ENCODE measurements at places on chromosomes 4 and X.

DNA sequence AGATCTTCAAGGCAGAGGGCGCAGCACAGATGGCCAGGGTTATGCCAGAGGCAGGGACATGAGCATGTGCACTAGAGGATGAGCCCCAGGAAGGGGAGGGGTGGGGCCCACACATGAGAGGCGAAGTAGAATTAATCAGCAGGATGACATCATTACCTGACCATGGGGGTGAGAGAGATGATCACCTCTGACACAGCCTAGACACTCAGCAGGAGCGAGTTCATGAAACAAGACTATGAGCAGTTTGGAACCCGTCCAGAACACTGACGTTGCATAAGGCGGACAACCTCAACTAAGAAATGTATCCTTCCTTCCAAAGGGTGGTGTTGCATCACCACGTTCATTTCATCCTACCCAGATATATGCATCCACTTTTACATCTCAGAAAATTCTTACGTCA lies 446.7 kb upstream of the TENM3 start:
- DNase-seq = no peak

DNA sequence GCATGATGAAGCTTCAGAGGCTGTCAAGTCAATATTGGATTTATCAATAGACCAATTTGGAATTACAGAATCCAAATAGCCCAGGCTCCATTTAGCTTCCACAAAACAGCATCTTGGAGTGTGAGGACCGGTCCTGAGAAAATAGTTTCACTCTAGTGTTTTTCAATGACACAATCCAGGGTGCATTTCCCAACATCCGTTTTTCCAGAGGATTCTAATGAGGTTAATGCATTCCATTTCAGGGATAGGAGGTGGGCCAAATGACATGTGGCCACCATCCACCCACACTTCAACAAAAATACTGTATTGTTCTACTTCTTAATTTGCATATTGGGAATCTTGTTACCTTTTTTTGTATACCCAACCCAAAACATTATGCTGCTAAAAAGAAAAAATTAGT lies 229.8 kb upstream of the LDB2 start:
- no peak for DNase-seq

DNA sequence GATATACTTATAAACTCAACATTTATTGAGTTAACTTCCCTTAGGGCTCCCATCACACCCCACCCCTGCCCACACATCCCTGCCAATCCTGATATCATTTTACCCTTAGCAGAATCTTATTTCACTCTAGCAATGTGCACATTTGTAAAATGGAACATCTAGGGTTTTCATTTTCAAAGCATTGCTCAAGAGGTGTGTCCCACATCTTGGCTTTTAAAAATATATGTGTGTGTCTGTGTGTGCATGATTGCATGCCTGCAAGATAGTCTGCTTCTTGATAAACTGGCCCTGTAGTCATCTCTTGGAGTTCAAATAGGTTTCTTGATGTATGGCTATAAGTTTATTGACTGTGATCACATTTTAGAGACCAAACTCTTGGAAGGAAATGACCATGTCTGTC lies 26.4 kb upstream of the EGF start:
- DNase-seq = no peak

DNA sequence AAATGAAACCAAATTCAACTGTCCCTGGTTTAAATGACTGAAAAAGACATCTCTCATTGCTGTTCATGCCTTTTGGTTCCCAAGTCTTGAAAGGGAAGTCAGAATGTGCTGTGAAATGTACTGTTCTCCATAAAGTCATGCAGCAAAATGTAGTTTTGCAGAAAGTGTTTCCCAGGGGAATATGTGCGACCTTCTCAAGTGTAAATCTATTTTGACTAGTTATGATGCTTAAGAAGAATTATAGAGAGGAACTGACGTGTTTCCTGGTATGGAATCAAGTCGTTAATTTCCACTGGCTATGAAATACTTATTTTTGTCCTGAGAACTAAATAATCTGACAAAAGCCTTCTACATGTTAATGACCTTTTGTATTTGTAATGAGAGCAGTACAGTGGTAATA lies 223.1 kb downstream of the CLCN4 start:
- no peak for DNase-seq

DNA sequence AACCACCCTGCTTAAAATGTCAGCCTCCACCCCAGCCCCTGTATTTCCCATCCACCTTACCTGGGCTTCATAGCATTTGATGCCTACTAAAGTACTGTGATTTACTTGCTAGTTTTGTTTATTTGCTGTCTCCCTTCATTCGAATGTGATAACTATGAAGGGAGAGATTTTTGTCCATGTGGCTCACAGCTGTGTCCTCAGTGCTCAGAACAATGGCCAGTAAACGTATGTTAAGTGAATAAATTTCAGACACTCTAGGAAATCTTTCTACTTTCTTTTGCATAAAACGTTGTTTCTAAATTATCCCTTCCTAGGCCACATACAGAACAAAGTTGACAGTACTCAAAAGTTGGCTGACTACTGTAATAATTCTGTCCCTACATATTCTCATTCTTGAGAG lies 114.7 kb upstream of the OTUD4 start:
- DNase-seq = no peak

DNA sequence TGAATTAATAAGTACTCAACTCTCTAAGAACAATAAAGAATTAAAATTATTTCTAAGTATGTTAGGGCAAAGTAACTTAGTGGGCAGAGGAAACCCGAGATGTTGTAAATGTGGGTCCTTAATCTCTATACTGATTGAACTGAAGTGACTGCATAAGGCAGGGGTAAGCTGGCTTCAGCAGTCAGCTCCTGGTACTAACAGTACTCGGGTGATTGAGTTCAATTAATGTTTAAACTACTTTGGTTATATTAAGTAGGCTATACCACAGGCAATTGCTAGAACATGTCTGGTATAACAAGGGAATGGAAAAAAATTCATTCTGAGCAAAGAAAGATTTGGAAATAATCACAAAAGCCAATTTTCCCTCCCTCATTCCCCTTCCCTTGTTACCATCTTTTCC lies 90.7 kb downstream of the LNX1 start:
- no peak for DNase-seq

DNA sequence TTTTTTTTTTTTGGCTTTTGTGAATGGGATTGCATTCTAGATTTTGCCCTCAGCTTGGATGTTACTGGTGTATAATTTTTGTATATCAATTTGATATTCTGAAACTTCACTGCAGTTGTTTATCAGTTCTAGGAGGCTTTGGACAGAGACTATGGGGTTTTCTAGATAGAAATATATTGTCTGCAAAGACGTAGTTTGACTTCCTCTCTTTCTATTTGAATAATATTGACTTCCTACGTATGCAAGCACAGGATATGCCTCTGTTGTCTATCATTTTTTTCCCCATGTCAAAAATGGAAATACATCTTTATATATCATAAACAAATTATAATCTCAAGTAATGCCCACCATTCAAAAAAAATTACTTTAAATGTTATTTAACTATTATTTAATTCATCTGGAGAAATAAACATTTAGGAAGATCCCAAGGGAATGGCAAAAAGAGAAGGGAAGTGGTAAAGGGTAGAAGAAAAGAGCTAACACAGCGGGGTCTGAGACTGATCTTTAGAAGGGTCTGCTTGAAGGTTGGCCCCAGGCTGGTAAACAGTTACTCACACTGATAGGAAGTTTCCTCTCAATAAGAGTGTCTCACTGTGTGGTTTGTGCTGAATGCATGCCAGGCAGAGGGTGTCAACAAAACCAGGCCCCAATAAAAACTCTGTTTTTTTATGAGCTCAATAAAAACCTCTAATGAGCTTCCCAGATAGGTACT lies 35.7 kb downstream of the ZNF518B start:
- no peak for DNase-seq

DNA sequence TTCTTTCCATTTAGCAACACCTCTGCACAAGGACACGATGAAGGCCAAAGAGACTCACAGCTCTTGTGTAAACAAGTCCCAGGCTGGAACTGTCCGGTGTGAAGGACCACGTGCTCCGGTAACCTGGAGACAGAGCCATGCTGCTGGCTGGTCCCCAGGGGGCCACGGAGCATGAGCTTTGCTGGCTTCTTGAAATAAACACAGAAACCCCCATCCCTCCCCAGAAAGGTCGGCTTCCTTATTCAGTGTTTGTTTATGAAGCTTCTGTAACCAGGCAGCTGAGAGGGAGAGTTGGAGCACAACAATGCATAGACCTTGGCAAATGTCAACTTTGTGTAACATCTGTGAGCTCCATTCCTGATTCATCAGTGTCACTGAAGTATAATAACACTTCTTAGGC lies 109.4 kb downstream of the GPR143 start:
- no peak for DNase-seq

- no peak for DNase-seq
Measured at GRCh38 chrX:53234484-53234883, 9.5 kb upstream of the KDM5C start.

DNA sequence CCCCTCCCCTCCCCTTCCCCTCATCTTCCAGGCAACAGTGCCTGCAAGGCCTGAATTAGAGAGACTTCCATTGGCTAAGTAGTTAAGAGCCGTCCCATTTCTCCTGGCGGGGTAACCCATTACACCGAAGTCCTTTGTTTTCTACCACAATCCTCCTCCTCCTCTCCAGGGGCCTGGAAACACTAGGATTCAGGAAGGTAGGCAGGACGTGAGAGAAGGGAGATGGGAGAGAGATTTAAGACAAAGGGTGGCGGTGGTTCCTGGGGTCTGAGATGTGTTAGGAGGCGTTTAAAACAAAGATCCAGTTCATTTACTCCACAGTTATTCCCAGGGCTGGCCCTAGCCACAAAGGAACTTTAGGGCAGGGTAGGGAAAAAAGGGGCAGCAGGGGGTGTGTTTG lies 28.0 kb downstream of the NYX start:
- DNase-seq = no peak

- DNase-seq = no peak
Measured at GRCh38 chr4:102318105-102318504, 27.2 kb downstream of the SLC39A8 start.

Data from T-helper 2 cell (primary cell).